ENCODE measurements at places on chromosomes 16 and 17. TPM values are rescaled to one million over a fixed set of nuclear protein-coding genes. Genes with fewer than 3 reads are reported as not detected.

ASPA gene
- polyA plus RNA-seq, result not detected

TOB1 gene
- polyA plus RNA-seq, result 8.2 TPM

CTRL gene
- 2.1 TPM for polyA plus RNA-seq

TAT gene
- not detected for polyA plus RNA-seq

WIPF2 gene
- 11.4 TPM for polyA plus RNA-seq

GRB2 gene
- 333 TPM for polyA plus RNA-seq

SOCS3 gene
- 17.3 TPM for polyA plus RNA-seq

CA4 gene
- polyA plus RNA-seq, result not detected

CDH1 gene
- polyA plus RNA-seq, result not detected

NUTF2 gene
- 111 TPM for polyA plus RNA-seq

CCL4 gene
- 8.4 TPM for polyA plus RNA-seq

MMP2 gene
- polyA plus RNA-seq, result not detected

MCRIP1 gene
- 66.4 TPM for polyA plus RNA-seq

ABCA9 gene
- polyA plus RNA-seq, result not detected

PRDM7 gene
- not detected for polyA plus RNA-seq

CD300H gene
- polyA plus RNA-seq, result 0.61 TPM

LCAT gene
- polyA plus RNA-seq, result 0.81 TPM

CCL16 gene
- not detected for polyA plus RNA-seq

TSPAN10 gene
- polyA plus RNA-seq, result 0.36 TPM

CRLF3 gene
- 76.6 TPM for polyA plus RNA-seq

ARHGAP44 gene
- 0.90 TPM for polyA plus RNA-seq

MPO gene
- not detected for polyA plus RNA-seq

RGS9 gene
- polyA plus RNA-seq, result 0.61 TPM

RMI2 gene
- polyA plus RNA-seq, result 13.8 TPM

RBFOX1 gene
- polyA plus RNA-seq, result not detected

RND2 gene
- 0.05 TPM for polyA plus RNA-seq

Measured in IgD-negative memory B cell (primary cell).